ENCODE measurements at places on chromosomes 6 and 20. TPM values are rescaled to one million over a fixed set of nuclear protein-coding genes. Genes with fewer than 3 reads are reported as not detected.

Gene SMOC2
- total RNA-seq, result not detected

Gene MAK
- 0.41 TPM for total RNA-seq

Gene APOM
- total RNA-seq, result 2.3 TPM

Gene ALDH8A1
- total RNA-seq, result 1.1 TPM

Gene HFE
- 0.32 TPM for total RNA-seq

Gene FILIP1
- not detected for total RNA-seq

Gene PGM3
- 29.2 TPM for total RNA-seq

Gene TBCC
- total RNA-seq, result 19.5 TPM

Gene GJA10
- total RNA-seq, result 0.32 TPM

Gene PLA2G7
- not detected for total RNA-seq

Gene CCM2L
- total RNA-seq, result not detected

Gene PDE7B
- total RNA-seq, result 27.6 TPM

Gene COL12A1
- total RNA-seq, result not detected

Measured in activated T-helper 2 cell treated with anti-CD3 and anti-CD28 coated beads, Interferon-gamma antibody, Interleukin-2, Interleukin-4, amounts not matched to agents 10 μg/mL and 5 μg/mL and 100 μg/mL, durations not matched to agents 14 hours and 24 hours and 36 hours (primary cell).